ENCODE measurements at places on chromosomes 12 and 14.
A peak's percentile ranks its signal among the peaks of the same experiment; 100 is the strongest.

DNA sequence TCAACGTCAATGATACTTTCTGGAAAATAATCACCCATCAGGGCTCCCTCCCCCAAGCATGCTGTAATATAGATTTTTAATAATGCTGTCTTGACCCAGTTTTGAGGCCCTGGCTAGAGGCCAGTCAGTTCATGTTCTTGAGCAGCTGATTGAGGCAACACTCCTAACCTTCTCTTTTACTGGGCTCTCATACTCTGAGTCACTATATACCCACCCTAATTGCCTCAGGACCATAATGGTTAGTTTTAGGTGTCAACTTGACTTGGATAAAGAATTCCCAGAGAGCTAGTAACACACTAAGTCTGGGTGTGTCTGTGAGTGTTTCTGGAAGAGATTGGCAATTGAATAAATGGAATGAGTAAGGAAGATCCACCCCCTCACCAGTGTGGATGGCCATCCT is 527.0 kb upstream of the ATP2B1 start:
- DNase-seq = no peak

- peak; percentile 79 for DNase-seq
Observed at GRCh38 chr14:34322940-34323418, 139.1 kb downstream of the SPTSSA start.

DNA sequence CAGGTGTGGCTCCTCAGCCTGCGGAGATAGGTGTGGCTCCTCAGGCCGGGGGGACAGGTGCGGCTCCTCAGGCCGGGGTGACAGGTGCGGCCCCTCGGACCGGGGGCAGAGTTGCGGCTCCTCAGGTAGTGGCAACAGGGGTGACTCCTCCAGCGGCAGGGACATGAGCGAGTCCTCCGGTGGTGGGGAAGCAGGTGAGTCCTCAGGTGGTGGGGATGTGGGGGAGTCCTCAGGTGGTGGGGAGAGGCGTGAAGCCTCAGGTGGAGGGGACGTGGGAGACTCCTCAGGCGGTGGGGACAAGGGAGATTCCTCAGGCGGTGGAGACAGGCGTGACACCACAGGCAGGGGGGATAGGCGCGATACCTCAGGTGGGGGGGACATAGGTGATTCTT is 9.2 kb downstream of the KMT2D start:
- no peak for DNase-seq

GRCh38 chr14:68792979-68793733 is at the start of gene ZFP36L1:
Gene ZFP36L1 (minus strand): TSS chr14:68793067. CDS start chr14:68792938, 129 bp downstream.
- peak; percentile 85 for DNase-seq

GRCh38 chr14:89429199-89430181 is 12.5 kb upstream of the FOXN3 start:
- DNase-seq = no peak

DNA sequence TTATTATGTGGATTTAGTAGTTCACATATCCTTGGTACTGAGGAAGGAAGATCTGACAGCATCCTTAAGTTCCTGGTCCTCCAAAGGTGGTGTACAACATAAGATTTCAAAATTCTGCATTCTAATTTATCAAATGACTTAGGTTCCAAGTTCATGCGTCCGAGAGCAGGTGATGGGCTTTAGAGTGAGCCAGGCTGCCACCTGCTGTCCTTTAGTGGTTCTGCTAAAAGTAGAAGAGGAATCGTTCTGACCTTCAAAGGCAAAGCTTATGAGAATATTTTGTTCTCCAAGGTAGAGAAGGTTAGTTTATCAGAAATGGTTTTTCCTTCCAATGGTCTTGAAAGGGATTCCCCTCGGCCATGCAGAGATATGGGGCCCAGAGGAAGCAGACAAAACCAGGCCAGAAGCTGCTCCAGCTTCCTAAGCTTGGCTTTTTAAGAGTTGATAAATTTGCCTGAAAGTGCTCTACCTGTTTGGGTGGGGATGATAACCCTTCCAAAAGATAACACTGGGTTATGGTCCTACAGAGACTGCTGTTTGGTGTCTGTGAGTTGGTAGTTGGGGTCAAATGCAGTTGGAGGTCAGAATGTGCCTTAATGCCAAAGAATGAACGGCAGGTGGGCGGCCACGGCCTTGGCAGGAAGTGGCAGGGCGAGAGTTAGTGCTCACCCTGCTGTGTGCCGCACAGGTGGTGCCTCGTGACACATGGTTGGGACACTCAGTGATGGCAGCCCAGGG is 29.1 kb upstream of the LRTM2 start:
- DNase-seq = peak; percentile 69

- DNase-seq = no peak
Observed at GRCh38 chr14:68449561-68450181, 343.2 kb downstream of the ZFP36L1 start.

DNA sequence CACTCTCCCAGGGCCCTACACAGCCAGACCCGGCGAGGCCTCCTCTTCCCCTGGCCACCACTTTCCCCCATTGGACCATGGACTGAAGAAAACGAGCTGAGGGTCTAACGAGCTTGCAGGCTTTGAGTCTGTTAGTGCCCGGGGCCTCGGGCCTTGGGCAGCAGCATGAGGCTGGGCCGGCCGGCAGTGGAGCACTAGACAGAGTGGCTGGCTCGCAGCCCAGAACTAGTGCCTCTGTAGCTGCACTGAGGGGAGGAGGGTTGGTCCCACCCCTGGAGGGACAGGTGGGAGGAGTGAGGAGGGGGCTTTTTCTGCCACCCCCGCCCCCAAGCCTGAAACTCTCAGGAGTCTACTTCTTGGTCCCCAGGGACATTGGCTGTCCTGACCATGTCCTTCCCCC is 38.7 kb downstream of the SLC6A12 start:
- DNase-seq = no peak

DNA sequence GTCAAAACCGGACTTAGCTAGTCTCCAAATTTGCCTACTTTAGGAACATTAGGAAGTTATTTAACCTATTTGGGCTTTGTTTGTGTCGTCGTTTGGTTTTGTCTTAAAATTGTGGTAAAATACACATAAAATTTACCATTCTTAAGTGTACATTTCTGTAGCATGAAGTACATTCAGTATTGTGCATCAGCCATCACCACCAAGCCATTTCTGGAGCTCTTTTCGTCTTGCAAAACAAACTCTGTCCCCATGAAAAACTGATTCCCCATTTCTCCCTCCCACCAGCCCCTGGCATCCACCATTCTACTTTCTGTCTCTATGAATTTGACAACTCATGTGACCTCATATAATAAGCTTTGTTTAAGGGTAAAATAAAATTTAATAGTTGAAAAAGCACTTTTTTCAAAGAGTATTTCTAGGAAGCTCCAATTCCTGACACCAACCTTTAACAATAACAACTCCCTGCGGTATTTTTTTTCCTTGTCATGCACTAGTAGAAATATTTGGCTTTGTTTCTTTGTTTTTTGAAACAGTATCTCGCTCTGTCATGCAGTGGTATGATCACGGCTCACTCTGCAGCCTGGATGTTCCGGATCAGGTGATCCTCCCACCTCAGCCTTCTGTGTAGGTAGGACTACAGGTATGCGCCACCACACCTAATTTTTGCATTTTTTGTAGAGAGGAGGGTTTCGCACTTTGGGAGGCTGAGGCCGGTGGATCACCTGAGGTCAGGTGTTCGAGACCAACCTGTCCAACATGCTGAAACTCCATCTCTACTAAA is 3.6 kb upstream of the UBC start:
- DNase-seq = no peak

- no peak for DNase-seq
Observed at GRCh38 chr12:59632408-59632807, 36.6 kb downstream of the SLC16A7 start.

GRCh38 chr14:80298491-80299017 is 87.2 kb upstream of the DIO2 start:
- no peak for DNase-seq

DNA sequence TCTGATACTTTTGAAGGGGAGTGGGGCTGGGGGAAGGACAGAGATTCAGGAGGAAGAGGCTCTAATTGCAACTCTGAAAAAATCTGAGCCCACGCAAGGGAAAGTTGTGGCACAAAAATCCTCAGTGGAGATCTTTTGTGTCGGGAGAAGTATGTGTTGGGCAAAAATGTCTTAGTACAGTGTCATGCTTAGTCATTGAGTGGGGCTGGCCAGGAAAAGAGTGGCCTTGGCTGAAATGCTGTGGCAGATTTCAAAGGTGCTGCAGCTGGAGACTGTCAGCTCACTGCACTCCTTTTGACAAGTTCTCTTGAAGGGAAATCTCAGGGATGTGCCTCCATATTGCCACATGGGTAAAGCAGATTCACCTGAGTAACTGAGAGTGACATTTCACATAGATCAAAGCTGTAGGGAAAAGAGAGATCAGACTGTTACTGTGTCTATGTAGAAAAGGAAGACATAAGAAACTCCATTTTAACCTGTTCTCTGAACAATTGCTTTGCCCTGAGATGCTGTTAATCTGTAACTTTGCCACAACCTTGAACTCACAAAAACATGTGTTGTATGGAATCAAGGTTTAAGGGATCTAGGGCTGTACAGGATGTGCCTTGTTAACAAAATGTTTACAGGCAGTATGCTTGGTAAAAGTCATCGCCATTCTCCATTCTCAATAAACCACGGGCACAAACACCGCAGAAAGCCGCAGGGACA is 36.0 kb upstream of the GLIPR1 start:
- DNase-seq = no peak

GRCh38 chr14:61089126-61089750 is 108.2 kb downstream of the SLC38A6 start:
- no peak for DNase-seq

- DNase-seq = no peak
Observed at GRCh38 chr14:36293824-36294223, 26.6 kb downstream of the MBIP start.

- DNase-seq = no peak
Observed at GRCh38 chr12:6905414-6906040, 905 bp downstream of the LRRC23 start.

DNA sequence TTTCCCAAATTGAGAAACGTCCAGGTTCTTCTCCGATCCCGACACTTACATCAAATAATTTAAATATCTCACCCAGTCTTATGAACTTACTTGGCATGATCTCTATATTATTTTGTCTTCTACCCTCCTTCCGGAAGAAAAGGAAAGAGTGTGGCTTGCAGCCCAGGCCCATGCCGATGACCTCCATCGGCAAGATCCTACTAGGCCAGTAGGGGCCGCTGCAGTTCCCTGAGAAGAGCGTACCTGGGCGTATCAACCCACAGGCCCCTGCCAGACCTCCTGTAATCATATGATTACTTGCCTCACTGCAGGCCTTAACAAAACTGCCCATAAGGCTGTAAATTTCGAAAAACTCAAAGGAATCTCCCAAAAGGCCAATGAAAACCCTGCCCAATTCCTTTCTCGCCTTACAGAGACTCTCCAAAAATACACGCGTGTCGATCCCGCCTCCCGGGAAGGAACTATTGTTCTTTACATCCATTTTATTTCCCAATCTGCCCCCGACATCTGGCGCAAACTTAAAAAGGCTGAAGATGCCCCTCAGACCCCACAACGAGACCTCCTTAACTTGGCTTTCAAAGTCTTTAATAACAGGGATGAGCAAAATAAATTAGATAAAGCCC is 69.6 kb downstream of the MOK start:
- peak; percentile 83 for DNase-seq

- no peak for DNase-seq
Observed at GRCh38 chr14:21309238-21309636, 29.4 kb downstream of the RPGRIP1 start.
